ENCODE measurements at places on chromosomes 2 and 18.

- DNase-seq = peak; percentile 89
Measured at GRCh38 chr2:10452312-10452711, 4.2 kb upstream of the ODC1 start.

DNA sequence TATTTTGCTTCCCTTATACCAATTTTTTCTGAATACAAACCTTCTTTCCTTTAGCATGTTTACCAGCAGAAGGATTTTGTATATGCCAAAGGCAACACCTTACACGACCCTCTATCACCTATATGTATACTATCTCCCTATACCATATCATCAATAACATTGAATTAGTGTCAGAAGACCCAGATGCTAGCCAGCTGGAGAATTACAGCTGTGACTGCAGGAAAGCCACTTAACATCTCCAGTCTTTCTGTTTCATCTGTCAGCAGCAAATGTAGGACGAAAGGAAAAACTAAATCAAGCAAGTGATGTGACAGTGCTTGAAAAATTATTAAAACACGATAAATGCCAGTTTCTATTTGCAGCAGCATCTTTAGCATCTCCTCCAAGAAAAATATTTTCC, 193.7 kb downstream of the STK39 start:
- DNase-seq = no peak

GRCh38 chr2:151395509-151396374, 14.0 kb upstream of the RIF1 start:
- DNase-seq = no peak

DNA sequence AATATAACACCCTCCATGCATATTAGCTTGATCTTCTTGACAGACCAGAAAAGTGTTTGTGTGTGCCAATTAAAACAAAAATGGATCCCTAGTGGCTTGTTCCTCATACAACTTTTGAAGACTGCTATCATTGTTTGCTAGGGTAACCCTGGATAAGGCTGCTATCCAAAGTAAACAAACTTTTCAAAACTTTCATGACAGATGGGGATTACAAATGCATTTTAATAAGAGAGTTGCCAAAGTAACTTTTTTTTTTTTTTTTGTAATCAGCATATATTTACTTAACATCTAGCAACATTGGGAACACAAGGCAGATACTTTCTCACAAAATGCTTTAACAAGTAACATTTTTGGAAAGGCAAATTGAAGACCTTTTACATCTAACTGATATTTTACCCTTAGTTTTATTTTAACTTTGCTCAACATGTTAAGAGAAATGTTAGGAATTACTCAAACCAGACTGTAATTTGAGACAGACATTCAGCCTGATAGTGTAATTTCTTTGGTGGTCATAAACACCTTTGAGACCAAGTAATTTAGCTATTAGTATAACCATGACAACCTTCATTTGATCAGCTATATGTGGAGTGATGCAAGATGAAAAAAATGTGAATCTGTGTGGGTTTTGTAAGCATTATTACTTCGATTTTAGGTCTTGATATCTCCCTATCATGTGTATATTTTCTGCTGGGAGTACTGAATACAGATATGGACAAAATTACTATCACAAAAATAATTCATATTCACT, 300.9 kb downstream of the ARHGAP15 start:
- peak; percentile 59 for DNase-seq

GRCh38 chr2:238939074-238939473, 91.2 kb downstream of the TWIST2 start:
- DNase-seq = peak; percentile 82

GRCh38 chr2:146986161-146986560, 858.7 kb upstream of the ACVR2A start:
- DNase-seq = no peak

- no peak for DNase-seq
Measured at GRCh38 chr2:213688133-213688532, 403.9 kb downstream of the SPAG16 start.

DNA sequence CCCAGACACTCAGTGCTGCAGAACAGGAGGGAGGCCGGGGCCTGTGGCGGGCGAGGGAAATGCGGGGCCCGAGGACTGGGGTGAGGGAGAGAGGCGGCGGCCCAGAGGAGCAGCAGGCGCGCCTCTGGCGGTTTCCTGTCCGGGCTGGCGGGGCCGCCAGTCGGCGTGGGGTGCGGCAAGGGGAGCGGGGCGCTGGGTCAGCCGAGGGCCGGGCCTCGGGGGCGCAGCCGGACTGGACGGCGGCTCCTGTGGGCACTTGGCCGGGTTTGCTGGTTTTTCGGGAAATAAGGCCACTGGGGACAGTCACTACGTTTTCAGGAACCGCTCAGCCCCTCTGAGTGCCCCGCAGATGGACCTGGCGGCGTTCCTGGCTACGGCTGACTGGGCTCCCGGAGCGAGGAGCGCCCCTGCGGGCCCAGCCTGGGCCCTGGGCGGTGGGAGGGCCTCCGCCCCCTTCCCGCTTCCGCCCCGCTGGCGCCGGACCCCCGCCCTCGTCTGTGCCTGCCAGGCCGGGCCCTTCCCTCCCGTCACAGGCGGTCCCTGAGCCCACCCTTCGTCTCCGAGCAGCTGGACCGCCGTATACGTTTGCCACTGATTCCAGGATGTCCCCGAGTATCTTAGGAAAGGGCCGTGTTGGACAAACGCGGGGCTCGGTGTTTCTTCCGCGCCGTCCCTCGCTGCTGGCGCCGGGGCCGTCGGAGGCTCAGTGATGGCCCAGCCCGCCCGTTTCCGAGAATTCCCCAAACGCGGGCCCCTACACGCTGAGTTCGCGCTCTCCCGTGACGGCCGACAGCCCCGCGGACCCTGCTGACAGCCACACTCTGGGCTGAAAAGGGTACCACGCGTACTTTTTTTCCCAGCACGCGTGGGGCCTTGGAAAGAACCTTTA, 84.6 kb downstream of the FAM210A start:
- DNase-seq = no peak

DNA sequence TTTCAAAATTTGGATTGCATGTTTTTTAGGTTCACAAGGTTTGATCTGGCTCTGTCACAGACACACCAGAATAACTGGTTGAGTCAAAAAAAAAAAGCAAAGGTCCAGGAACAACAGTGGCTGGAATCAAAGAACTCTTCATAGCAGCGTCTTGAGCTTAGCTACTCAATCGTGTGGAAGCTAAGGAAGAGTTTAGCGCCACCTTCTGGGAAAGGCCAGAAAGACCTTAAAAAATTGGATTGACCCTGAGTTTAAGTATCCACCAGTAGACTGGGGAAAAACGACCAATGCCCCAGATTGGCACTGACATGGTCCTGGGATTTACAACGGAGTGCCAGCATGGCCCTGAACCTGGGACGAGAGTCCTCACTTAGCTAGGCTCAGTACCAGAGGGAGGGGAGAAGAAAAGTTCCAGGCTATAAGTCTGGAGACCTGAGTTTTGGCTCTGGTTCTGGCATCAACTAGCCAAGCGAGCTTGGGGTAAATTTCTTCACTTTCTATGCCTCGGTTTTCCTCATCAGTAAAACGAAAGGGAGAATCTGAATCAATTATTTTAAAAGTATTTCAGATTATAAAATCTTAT, 71.1 kb upstream of the TFCP2L1 start:
- DNase-seq = peak; percentile 70

- DNase-seq = peak; percentile 25
Measured at GRCh38 chr18:35510076-35510651, 12.4 kb upstream of the INO80C start.

- peak; percentile 28 for DNase-seq
Measured at GRCh38 chr2:17540093-17540812, at the start of gene VSNL1. Gene VSNL1 (plus strand): TSS chr2:17540696. CDS start chr2:17592075, 51,379 bp downstream.

- DNase-seq = no peak
Measured at GRCh38 chr18:22934789-22935188, 1.7 kb downstream of the RBBP8 start.

DNA sequence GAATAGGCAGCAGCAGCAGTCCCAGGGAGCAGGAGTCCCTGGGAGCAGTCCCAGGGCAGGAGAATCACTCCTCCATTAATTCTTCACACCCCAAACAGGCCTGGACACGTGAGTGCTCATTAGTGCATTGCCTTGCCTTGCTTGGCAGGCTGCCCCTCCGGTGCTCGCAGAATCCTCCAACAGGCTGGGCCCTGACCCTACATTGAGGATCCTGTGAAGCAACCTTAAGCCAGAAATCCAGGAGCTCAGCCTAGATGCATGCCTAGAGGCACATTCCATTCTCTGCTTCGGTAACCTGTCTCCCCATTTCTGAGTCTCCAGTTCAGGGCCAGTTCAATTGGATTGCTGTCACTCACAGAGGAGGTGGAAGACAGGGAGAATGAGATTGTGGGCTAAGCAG, 97.4 kb upstream of the LRATD1 start:
- no peak for DNase-seq

GRCh38 chr18:39296293-39296888, 1730.8 kb upstream of the CELF4 start:
- no peak for DNase-seq

- DNase-seq = no peak
Measured at GRCh38 chr2:217806482-217806765, 196.4 kb downstream of the TNS1 start.
